Testis (tissue), 5 donors: ENCODE measurements at places on chromosomes 3 and 15.
A peak's percentile ranks its signal among the peaks of the same experiment; 100 is the strongest.

DNA sequence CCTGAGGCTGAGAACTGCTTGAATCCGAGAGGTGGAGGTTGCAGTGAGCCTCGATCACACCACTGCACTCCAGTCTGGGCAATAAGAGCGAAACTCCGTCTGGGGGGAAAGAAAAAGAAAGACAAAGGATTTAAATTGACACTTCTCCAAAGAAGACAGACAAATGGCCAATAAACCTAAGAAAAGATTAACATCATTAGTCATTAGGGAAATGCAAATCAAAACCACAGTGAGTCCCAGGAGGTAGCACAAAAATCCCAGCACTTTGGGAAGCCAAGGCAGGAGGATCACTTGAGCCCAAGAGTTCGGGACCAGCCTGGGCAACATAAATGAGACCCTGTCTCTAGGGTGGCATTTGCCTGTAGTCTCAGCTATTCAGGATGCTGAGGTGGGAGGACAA is 12.6 kb downstream of the CLPX start:
- H3K36me3 ChIP-seq: no peaks in the 10 kb centered on the region
- H3K27ac ChIP-seq: no peak overlapping the region
- H3K4me3 ChIP-seq: no peak overlapping the region
- no peaks in the 10 kb centered on the region for H3K27me3 ChIP-seq

- H3K27me3 ChIP-seq: no peaks in the 10 kb centered on the region
- no peak overlapping the region for H3K4me3 ChIP-seq
- H3K4me1 ChIP-seq: peaks cover 30% of the 10 kb centered on the region
- peak overlapping the region; percentile 37 for H3K27ac ChIP-seq
- peak; percentile 76 for DNase-seq
These were observed 39.9 kb downstream of the SMAD3 start for GRCh38 chr15:67105065-67105951.

GRCh38 chr3:46901061-46901460 is 23.5 kb downstream of the PTH1R start:
- H3K36me3 ChIP-seq: no peaks in the 10 kb centered on the region
- no peaks in the 10 kb centered on the region for H3K27me3 ChIP-seq
- peaks cover 10% of the 10 kb centered on the region for H3K4me1 ChIP-seq

GRCh38 chr3:119937229-119937628 is 155.3 kb downstream of the NR1I2 start:
- peaks cover 3% of the 10 kb centered on the region for H3K36me3 ChIP-seq
- H3K4me3 ChIP-seq: no peak overlapping the region
- no peaks in the 10 kb centered on the region for H3K27me3 ChIP-seq

- H3K36me3 ChIP-seq: no peaks in the 10 kb centered on the region
- no peaks in the 10 kb centered on the region for H3K27me3 ChIP-seq
- no peak overlapping the region for H3K4me3 ChIP-seq
These were observed 68.8 kb downstream of the FOXB1 start for GRCh38 chr15:60072826-60073465.

DNA sequence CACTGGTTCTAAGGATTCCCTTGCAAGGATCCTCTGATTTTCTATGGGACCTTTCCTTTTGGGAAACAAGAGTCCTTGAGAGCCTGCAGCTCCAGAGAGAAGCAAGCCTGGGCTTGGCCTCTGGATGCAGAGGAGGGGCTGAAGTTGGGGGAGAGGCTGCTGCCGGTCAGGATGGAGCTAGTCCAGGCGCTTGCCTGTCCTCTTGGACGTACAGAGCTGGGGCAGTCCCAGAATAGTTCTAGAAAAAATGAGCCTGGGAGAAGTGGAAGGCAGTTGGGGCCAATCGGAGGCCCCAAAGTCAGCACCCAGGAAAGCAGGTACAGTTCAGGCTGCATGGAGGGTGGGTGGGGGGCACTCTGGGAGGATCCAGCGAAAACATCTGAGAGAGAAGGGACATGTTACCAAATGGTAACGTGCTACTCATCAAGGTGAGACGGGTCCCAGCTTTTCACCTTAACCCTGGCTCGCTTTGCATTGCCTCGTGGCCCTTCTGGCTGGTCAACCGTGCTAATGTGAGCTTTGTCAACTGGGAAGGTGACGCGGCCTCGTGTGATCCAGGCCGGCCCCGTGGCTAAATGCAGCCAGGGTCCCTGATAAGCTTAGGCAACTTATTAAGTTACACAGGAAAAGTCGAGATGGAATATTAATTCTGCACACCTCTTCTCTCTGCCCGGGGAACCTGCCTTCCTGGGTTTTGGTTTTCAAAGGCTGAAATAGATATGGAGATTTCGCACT is 38.7 kb upstream of the MAGEF1 start:
- H3K4me1 ChIP-seq: no peaks in the 10 kb centered on the region
- no peaks in the 10 kb centered on the region for H3K27me3 ChIP-seq
- DNase-seq: no peak
- no peaks in the 10 kb centered on the region for H3K36me3 ChIP-seq

GRCh38 chr3:197017003-197017402 is 12.6 kb downstream of the MELTF start:
- H3K27me3 ChIP-seq: no peaks in the 10 kb centered on the region
- H3K4me1 ChIP-seq: no peaks in the 10 kb centered on the region
- DNase-seq: no peak
- no peak overlapping the region for H3K27ac ChIP-seq
- H3K4me3 ChIP-seq: no peak overlapping the region

GRCh38 chr3:125651244-125651643 is 55.9 kb upstream of the OSBPL11 start:
- H3K27ac ChIP-seq: no peak overlapping the region
- peaks cover 13% of the 10 kb centered on the region for H3K4me1 ChIP-seq
- no peak overlapping the region for H3K4me3 ChIP-seq
- DNase-seq: no peak
- H3K36me3 ChIP-seq: no peaks in the 10 kb centered on the region
- H3K27me3 ChIP-seq: no peaks in the 10 kb centered on the region

DNA sequence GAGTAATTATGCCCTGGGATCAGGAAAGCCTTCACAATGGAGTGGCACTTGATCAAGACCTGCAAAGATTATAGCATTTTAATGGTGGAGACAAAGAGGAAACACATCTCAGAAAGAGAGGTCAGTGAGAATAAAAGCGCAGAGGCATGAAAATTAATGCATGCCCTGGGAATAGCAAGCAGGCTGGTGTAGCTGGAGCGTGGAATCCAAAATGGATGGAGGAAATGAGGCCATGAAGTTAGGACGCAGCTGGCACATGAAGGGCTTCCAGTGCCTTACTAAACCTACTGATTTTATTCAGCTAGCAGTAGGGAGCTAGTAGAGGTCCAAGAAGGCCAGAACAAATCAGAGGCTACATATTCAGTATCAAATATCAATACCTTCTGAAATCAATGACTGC is 38.1 kb downstream of the TMEM212 start:
- H3K4me1 ChIP-seq: no peaks in the 10 kb centered on the region
- no peak for DNase-seq
- no peak overlapping the region for H3K27ac ChIP-seq
- no peaks in the 10 kb centered on the region for H3K27me3 ChIP-seq
- H3K36me3 ChIP-seq: no peaks in the 10 kb centered on the region

DNA sequence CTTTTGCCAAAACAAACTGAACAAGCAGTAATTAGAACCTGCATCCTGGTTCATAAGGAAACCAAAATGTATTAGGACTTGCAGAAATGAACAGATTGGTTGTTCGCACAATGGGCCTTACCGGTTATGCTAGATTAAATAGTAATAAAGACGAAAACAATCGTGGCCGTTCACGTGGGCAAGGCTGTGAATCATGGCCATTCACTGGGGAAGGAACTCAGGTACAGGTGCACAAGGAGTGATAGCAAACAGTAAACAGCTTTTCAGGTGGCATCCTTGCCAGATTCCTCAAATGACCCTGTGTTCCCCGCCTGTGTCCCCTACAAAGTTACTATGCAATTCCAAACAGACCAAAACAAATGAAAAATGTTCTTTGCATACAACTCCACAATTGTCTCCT is 8.2 kb downstream of the LRIG1 start:
- no peak overlapping the region for H3K4me3 ChIP-seq
- H3K27me3 ChIP-seq: no peaks in the 10 kb centered on the region
- H3K27ac ChIP-seq: no peak overlapping the region
- DNase-seq: no peak

GRCh38 chr3:122716667-122717066 is 36.0 kb downstream of the PARP14 start:
- H3K27me3 ChIP-seq: no peaks in the 10 kb centered on the region
- H3K36me3 ChIP-seq: no peaks in the 10 kb centered on the region
- no peak overlapping the region for H3K27ac ChIP-seq
- no peak overlapping the region for H3K4me3 ChIP-seq
- no peaks in the 10 kb centered on the region for H3K4me1 ChIP-seq

GRCh38 chr15:34360298-34360697 is 6.7 kb downstream of the LPCAT4 start:
- H3K27me3 ChIP-seq: no peaks in the 10 kb centered on the region
- no peak overlapping the region for H3K4me3 ChIP-seq
- no peaks in the 10 kb centered on the region for H3K36me3 ChIP-seq
- H3K27ac ChIP-seq: no peak overlapping the region

DNA sequence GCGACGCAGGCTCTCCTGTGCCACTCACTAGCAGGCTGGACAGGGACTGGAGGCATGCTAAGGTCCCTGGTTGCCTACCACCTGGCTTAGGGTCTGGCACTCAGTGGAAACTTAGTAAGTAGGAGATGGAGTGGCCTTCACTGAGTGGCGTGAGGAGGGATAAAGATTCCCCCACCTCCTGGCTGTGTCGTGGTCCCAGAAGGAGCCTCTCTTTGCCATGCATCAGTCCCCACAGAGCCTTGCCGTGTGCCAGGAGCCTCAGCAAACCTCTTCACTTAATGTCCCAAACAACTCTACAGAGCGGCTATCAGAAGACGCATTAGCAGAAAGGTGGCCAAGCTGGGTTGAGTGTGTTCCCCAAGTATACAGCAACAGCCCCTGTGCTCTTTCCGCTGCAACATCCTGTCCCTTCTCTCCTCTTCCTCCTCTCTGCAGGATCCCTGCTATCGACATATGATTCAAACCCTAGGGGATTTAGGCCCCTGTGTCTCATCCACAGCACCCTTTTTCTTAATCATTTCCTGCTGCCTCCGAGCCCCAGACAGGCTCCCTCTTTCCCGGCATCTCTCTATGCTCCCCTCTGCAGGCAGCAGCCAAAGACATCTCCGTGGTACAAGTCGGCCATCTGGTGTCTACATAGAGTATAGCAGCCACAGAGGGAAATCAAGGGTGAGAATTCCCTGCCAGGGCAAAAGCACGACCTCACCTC is 66.7 kb downstream of the SLC6A1 start:
- DNase-seq: peak; percentile 82
- H3K4me1 ChIP-seq: no peaks in the 10 kb centered on the region
- no peak overlapping the region for H3K4me3 ChIP-seq
